Suppressor macrophage (primary cell): ENCODE measurements at places on chromosomes 4 and X.

- no peak for DNase-seq
Observed at GRCh38 chr4:89353514-89353913, 45.9 kb upstream of the GPRIN3 start.

DNA sequence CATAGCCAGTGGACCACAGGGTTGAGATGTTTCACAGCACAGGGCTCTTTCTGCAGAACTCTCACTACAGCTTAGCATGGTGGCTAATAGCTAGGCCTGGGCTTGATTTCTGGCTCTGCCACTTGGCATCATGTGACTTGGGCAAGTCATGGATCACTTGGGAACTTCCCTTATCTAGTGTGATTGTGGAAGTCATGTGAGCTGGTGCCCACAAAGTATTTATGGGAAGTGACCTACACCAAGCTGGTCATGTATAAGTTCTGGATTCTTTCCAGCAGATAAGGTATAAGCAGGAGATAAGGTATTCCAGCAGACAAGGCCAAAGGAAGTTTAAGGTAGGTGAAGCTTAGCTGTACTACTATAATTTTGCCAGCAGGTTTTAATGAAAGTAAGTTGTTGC is 61.0 kb downstream of the REELD1 start:
- peak; percentile 74 for DNase-seq

GRCh38 chrX:41314881-41315280 is 19.1 kb upstream of the DDX3X start:
- no peak for DNase-seq

- DNase-seq: no peak
Observed at GRCh38 chrX:97039363-97040029, 155.8 kb downstream of the RPA4 start.

DNA sequence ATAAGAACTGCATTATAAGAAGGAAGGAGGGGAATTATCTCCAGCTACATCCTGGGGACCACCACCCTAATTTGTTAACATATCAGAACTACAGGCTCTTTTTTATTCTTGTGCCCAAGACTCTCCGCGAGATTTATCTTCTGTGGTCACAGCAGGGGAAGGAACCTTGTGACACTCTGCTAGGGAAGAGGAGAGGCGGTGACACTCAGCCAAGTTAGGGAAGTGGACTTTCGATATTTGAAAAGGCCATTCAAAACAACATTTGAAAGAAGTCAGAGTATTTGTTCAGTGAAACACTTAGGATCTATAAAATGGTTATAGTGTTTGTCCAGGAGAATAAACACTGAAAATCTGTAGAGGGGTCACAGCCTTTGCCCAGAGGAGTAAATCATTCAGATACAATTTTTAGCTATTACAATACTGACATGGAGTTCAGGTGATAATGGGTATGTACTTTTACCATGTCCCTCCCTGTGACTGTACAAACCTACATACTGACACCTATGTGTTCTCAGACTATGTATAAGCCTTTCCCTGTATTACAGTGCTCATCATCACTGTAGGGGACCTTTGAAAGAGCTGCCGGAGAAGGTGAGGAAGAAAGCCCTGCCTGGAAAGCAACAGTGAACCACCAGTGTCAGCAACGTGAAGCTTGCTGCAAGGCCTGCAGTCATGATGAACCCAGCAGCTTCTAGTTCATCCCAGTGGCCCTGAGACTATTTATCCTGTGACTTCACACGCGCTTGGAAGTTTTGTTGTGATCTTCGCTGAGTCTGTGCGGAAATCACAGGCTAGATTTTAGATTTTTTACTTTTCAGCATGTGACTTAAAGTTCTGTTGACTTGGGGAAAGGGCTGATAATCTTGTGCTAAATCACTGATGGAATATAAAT is 8.5 kb upstream of the PTTG2 start:
- DNase-seq: peak; percentile 90

DNA sequence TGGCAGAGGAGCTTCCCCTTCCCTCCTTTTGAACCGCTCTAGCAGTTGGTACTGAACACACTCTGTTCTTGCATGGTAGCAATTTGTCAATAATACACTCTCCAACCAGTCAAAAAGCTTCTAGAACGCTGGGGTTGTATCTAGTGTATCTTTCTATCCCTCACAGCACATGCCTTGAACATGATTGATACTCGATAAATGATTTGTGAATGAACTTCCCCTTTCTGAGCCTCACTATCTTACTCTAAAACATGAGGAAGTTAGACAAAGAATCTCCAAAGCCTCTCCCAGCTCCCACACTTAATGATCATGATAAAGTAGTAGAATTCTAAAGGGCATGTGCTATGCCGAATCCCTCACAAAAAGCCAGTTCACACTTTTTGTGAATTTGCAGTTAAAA is 64.4 kb downstream of the DLG3 start:
- DNase-seq: peak; percentile 1

- no peak for DNase-seq
Observed at GRCh38 chr4:155705664-155706063, 39.0 kb downstream of the GUCY1A1 start.

GRCh38 chrX:115939070-115939469 is 231.5 kb upstream of the AGTR2 start:
- peak; percentile 70 for DNase-seq

DNA sequence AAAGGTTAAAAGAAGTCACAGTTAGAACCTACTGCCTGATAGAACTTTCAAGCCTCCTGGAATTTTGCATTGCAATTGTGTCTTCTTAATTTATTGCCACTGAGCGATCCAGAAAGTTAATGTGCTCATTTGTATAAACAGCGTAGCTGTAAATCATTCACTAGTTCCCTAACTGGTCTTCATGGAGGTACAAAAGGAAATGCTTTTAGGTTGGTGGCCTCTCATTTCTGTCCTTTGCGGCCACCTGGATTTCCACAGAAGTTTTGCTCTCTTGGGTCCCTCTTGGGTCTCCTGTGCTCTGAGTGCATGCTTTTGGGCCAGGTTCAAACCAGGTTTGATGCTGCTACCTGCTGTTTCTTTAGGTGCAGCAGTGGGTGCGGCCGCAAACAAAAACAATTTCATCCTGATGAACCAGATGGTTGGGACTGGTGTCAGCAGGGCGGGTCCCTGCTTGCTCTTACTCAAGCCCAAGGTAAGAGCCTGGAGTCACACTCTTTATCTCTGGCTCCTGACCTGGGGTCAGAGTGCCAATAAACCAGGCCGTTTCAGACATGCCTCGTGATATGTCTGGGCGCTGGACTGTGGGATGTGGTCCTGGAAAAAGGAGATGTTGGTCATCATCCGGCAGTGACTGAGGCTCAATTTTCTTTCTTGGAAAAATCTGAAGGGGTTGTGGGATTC is 270.1 kb downstream of the PTTG2 start:
- no peak for DNase-seq

- DNase-seq: no peak
Observed at GRCh38 chr4:102612824-102613366, 111.7 kb downstream of the NFKB1 start.

DNA sequence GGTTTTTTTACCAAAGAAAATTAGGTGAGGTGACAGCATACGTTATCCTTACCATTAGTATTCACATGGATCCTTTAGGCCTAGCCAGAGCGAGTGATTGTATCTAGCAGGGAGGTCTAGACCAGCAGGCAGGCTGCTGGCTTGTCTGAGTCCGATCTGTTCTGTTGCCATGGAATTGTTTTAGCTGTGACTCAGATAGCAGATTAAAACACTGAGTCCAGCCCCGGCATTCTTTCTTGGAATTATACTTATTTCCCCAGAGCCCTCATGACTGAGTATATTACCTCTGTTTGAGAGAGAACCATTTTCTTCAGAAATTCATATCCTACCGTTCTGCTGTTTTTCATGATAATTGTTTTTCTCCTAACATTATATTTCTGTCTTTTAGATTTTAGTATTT is 37.4 kb downstream of the OCRL start:
- DNase-seq: no peak

GRCh38 chr4:43778187-43778915 is 670.3 kb downstream of the KCTD8 start:
- DNase-seq: no peak

DNA sequence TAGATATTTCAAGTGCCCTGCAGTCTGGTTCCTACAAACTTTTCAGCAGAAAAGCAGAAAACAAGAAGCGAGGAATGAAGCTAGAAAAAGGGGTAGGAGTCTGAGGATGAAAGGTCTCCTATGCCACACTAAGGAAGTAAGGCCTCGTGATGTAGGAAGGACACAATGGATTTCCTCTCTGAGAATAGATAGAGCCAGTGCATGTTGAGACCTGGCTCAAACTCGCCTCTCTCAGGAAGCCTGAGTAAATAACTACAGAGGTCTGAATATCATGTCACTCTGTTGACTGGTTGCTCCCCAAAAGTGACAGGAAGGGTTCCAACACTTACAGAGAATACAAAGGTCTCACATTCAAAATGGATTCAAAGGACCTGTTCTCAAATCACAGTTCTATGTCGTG is 93.3 kb downstream of the GRIA3 start:
- no peak for DNase-seq

DNA sequence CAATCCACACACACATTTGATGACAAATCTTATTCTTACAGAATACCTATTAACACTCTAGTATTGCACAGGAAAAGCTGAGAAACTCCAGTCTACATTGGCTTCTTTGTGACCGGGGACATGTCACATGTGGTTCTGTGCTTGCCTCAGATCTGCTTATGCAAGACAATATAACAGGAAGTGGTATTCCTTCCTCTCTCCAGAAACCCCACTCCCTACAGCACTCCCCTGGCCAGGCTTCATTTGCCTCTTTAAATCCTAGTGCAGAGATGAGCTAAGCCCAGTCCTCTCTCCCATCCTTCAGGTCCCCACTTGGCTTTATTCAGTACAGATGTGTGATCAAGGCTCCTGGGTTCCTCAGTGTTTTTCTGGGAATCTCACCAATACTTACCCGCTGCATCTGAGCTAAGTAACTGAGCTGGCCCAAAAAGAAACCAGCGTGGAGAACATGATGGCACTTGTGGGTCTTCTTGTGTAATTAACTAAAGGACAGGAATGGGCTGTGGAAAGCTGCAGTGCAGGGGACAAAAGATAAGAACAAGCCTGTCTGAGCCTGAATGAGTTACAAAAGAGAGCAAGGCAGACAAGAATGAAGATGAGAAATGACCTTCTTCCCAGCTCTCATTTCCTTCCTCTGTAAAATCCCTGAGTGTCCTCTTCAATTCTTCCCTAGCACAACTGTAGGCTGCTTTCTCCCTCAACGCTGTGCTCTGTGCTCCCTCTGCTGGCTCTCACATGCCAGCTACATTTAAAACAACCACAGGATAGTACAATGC is 105.6 kb downstream of the HNRNPD start:
- peak; percentile 92 for DNase-seq

GRCh38 chr4:52244848-52245247 is 193.7 kb downstream of the SPATA18 start:
- no peak for DNase-seq

- no peak for DNase-seq
Observed at GRCh38 chr4:106034751-106035150, 139.5 kb downstream of the NPNT start.

DNA sequence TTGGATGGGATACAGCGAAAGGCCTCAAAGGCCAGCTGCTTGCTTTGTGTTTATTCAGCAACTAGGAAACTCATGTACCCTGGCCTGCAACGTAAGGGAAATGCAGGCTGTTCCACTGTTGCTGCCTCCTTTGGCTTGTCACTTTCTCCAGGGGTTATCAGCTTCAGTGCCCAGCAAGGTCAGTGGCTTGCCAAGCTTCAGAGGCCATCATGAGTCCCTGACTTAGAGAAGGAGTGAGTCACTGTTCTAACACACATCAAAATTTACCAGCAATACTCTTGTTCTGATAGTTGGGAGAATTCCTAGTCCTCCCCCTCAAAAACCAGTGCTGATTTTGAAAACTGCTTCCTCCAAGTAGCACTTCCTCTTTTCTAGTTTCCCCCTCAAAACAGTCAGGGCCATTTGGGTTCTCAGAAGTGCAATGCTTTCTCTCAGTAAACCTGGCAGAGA is 250.8 kb downstream of the ARHGAP24 start:
- peak; percentile 78 for DNase-seq

DNA sequence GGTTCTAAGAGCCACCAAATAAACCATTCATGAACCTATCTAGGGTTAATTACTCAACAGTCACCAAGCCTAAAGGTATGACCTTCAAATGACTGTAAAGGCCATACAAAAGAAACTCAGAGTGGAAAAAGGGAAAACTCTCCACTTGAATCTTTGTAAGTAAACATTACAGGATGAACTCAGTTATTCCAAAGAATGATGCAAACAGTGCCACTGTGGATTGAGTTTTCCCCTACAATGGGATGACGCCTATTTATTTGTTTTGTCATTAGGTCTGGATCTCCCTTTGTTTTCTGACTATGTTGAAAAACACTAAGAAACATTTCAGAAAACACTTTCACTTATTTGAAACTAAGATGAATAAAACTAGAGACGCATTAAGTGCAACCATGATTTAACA is 12.7 kb downstream of the NUDT6 start:
- DNase-seq: no peak

DNA sequence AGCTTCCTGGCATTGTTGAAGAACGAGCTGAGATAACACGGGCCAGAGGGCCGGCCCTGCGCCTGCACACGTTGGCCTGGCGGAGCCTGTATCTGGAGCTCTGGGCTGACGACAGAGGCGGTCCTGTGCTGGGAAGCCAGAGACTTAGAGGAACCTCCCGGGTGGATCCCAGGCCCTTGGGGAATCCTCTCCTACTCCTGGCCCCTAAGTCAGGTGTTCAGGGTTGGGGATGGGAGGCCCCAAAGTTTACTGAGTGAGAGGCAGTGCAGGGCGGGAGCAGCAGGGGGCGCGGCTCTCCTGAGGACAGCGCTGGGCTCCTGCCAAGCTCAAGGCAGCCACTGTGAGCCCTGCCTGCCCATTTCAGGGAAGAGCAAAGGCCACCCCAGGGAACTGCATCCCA is 2.5 kb upstream of the HTRA3 start:
- peak; percentile 90 for DNase-seq

DNA sequence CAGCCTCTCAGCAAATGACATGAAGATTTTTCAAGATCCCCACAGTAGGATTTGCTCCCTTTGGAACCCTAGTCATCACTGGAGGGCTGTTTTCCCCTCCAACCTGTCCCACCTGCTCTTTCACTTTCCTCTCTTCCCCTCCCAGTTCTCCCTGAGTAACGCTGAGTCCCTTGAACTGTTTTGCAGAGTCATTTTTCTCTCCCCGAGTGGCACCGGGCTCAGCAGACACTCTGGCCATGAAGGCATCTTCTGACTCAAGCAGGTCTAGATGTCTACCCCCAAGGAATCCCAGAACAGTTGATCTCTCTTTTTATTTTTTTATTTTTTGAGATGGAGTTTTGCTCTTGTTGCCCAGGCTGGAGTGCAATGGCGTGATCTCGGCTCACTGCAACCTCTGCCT is 52.2 kb downstream of the HTRA3 start:
- no peak for DNase-seq

GRCh38 chrX:49292400-49293362 is 10.8 kb upstream of the GAGE10 start:
- DNase-seq: no peak

- DNase-seq: no peak
Observed at GRCh38 chr4:99033956-99034355, 38.4 kb downstream of the METAP1 start.

DNA sequence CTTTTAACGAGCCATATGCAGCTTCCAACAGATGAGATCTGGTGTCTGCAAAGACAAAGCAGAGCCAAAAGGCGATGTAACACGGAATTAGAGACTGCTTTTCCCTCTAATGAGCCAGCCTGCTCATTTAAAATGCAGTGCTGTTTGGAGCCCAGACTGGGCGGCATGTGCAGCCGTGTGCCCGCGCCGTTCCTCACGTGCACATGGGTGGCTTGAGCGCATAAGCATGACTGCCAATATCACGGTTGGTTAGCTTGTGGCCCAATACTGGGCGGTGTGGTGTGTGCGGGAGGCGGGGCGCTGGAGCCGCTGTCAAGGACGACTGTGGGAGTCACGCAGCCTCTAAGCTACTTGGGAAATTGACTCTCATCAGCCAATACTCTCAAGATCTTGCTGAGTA is 87.0 kb upstream of the SCOC start:
- no peak for DNase-seq

GRCh38 chr4:41989994-41990364 is 351 bp upstream of the SLC30A9 start:
- no peak for DNase-seq
